Fibroblast of lung (primary cell): ENCODE measurements at places on chromosomes 2 and 18.

GRCh38 chr18:22637787-22638186 is 220.1 kb upstream of the CTAGE1 start:
- no peaks in the 10 kb centered on the region for H3K36me3 ChIP-seq
- DNase-seq = peak; percentile 75
- H3K4me3 ChIP-seq = no peak overlapping the region
- no peaks in the 10 kb centered on the region for H3K27me3 ChIP-seq
- no peak overlapping the region for H3K27ac ChIP-seq

- H3K4me1 ChIP-seq = peaks cover 3% of the 10 kb centered on the region
- no peak overlapping the region for H3K4me3 ChIP-seq
- H3K27ac ChIP-seq = peak overlapping the region; percentile 30
Measured at GRCh38 chr2:236862961-236863728, 222.5 kb upstream of the COPS8 start.

GRCh38 chr2:194819367-194819766 is 837.7 kb upstream of the SLC39A10 start:
- H3K36me3 ChIP-seq = no peaks in the 10 kb centered on the region
- H3K4me1 ChIP-seq = no peaks in the 10 kb centered on the region
- H3K4me3 ChIP-seq = no peak overlapping the region
- H3K27me3 ChIP-seq = no peaks in the 10 kb centered on the region
- no peak for DNase-seq
- H3K27ac ChIP-seq = no peak overlapping the region

DNA sequence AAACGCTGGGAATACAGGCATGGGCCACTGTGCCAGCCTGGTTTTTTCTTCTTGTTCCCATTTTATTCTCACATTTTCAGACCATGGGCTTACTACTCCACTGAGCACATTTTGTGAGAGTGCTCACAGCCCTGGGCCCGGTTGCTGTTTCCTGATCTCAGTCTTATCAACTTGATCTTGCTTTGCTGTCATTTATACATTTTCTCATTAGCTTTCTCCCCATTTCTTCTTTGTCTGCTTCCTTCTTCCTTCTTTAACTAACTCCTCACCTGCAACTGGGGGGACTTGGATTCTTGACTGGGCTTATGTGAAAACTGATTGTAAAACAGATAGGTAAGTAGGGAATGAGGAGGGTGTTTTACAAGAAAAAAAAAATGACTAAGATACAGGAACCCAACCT is 117.3 kb downstream of the PLB1 start:
- DNase-seq = no peak
- no peak overlapping the region for H3K27ac ChIP-seq
- H3K4me3 ChIP-seq = no peak overlapping the region

DNA sequence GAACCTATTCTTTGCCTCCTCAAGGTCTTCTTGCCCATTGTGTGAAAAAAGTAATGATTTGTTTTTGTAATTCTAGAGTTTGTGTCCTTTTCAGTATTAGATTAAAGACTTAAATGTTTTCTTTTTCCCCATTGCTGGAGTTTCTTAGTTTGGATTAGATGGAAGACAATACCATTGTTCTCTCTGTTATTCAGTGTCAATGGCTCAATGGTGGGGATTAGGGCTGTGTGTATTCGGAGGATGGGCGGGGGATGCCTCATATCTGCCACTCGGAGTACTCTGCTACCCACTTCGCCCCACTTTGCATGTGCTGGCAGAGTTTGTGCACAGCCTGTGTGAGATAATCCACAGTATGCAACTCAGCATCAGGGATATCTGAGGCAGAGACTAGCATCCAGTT is 90.1 kb downstream of the KLHL29 start:
- H3K27me3 ChIP-seq = no peaks in the 10 kb centered on the region
- no peak overlapping the region for H3K4me3 ChIP-seq
- no peaks in the 10 kb centered on the region for H3K4me1 ChIP-seq
- H3K27ac ChIP-seq = no peak overlapping the region

DNA sequence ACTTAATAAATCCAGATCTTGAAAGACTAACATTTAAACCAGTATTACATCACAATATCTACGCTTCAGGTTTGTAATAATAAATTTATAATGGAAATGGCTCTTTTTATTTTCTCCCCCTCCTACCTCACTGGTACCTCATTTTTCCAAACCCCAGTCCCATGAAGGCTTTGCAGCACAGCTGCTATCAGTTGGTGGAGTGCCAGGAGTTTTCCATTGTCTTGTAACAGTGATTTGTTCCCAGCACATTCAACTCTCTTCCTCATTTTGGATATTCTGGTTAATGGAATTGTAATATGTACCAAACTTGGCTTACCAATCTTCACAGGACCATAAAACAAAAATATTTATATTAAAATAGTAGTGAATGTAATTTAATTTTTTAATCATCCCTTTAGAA is 91.2 kb downstream of the VRK2 start:
- H3K27me3 ChIP-seq = no peaks in the 10 kb centered on the region
- no peak overlapping the region for H3K4me3 ChIP-seq
- no peak overlapping the region for H3K27ac ChIP-seq
- H3K36me3 ChIP-seq = no peaks in the 10 kb centered on the region
- no peak for DNase-seq

GRCh38 chr2:239724851-239725550 is 300.1 kb downstream of the NDUFA10 start:
- no peak overlapping the region for H3K4me3 ChIP-seq
- H3K27me3 ChIP-seq = no peaks in the 10 kb centered on the region
- no peak for DNase-seq
- H3K4me1 ChIP-seq = no peaks in the 10 kb centered on the region

- peaks cover 3% of the 10 kb centered on the region for H3K4me1 ChIP-seq
- no peaks in the 10 kb centered on the region for H3K36me3 ChIP-seq
- H3K27ac ChIP-seq = no peak overlapping the region
- H3K4me3 ChIP-seq = no peak overlapping the region
- DNase-seq = no peak
Measured at GRCh38 chr2:236865052-236865451, 220.6 kb upstream of the COPS8 start.

- DNase-seq = no peak
- peaks cover 4% of the 10 kb centered on the region for H3K27me3 ChIP-seq
- H3K27ac ChIP-seq = no peak overlapping the region
- H3K4me1 ChIP-seq = no peaks in the 10 kb centered on the region
- H3K4me3 ChIP-seq = no peak overlapping the region
Measured at GRCh38 chr2:100611079-100612029, 48.6 kb downstream of the PDCL3 start.

DNA sequence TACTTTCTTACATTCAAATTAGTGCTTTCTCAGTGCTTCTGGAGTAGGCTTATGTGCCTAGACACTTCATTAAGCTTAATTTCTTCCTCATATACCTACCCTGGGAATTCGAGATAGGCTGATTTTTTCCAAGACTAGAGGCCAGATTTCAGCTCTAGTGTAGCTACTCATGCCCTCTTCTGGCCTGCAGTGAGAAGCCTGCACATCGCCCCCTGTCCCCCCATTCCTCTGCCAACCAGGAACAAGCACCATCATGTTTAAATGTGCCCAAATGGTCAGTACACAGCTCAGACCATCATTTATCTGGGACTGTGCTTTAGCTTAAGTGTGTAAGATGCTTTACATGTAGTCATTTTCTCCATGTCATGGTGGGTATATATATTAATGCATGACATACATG is 1218.8 kb upstream of the LRRTM1 start:
- DNase-seq = no peak
- no peaks in the 10 kb centered on the region for H3K4me1 ChIP-seq
- no peaks in the 10 kb centered on the region for H3K27me3 ChIP-seq
- H3K4me3 ChIP-seq = no peak overlapping the region
- H3K27ac ChIP-seq = no peak overlapping the region
- no peaks in the 10 kb centered on the region for H3K36me3 ChIP-seq

DNA sequence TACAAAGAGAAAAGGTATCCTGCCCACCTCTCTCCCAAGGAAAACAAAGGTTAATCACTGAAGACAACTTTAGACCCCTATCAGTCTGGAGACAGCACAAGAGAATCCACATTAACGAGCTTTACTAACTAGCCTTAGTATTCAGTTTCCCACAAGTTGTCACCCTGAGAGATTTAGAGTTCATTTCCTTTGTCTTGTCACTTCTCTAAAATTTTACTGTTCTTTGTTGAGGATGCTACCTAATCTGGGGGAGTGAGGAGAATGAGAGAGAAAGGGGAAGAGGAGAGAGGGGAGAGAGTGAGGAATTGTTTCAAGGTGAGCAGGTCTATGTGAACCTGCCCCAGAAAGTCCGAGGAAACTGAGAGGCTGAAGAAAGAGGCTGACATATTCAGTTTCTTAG is 28.4 kb downstream of the C2orf76 start:
- H3K27me3 ChIP-seq = no peaks in the 10 kb centered on the region
- DNase-seq = no peak

GRCh38 chr2:234789556-234790325 is 162.1 kb upstream of the SH3BP4 start:
- no peaks in the 10 kb centered on the region for H3K4me1 ChIP-seq
- H3K27ac ChIP-seq = no peak overlapping the region
- no peak for DNase-seq
- H3K36me3 ChIP-seq = no peaks in the 10 kb centered on the region
- peaks cover 4% of the 10 kb centered on the region for H3K27me3 ChIP-seq

GRCh38 chr2:38771632-38772031 is 6.4 kb upstream of the GEMIN6 start:
- no peaks in the 10 kb centered on the region for H3K27me3 ChIP-seq
- DNase-seq = peak; percentile 28
- H3K4me1 ChIP-seq = no peaks in the 10 kb centered on the region
- no peaks in the 10 kb centered on the region for H3K36me3 ChIP-seq
- no peak overlapping the region for H3K27ac ChIP-seq

DNA sequence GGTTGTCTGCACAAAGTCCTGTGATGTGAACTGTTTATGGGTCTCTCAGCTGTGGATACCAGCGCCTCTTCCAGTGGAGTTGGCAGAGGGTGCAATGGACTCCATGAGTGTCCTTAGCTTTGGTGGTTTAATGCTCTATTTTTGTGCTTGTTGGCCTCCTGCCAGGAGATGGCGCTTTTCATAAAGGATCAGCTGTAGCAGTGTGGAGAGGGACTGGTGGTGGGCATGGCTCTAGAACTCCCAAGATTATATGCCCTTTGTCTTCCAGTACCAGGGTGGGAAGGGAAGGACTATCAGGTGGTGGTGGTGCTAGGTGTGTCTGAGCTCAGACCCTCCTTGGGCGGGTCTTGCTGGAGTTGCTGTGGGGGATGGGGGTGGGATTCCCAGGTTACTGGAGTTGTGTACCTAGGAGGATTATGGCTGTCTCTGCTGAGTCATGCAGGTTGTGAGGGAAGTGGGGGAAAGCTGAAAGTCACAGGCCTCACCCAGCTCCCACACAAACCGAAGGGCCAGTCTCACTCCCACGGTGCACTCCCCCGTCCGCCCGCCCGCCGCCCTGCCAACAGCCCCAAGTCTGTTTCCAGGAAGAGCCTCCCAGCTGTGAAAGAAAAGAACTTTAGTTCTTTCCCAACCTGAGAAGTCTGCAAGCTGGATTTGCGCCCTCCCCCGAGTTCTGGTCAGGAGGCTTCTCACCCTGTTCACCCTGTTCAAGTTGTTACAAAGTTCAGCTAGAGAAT is 108.1 kb downstream of the MARCO start:
- H3K27ac ChIP-seq = no peak overlapping the region
- DNase-seq = no peak
- H3K4me3 ChIP-seq = no peak overlapping the region
- no peaks in the 10 kb centered on the region for H3K27me3 ChIP-seq

- H3K27me3 ChIP-seq = no peaks in the 10 kb centered on the region
- DNase-seq = no peak
- no peaks in the 10 kb centered on the region for H3K36me3 ChIP-seq
- no peaks in the 10 kb centered on the region for H3K4me1 ChIP-seq
- no peak overlapping the region for H3K27ac ChIP-seq
Measured at GRCh38 chr18:74479486-74480148, 16.5 kb upstream of the CNDP2 start.

GRCh38 chr18:61842146-61842545 is 50.7 kb downstream of the RNF152 start:
- H3K27me3 ChIP-seq = no peaks in the 10 kb centered on the region
- H3K27ac ChIP-seq = no peak overlapping the region
- no peak for DNase-seq
- H3K36me3 ChIP-seq = no peaks in the 10 kb centered on the region

DNA sequence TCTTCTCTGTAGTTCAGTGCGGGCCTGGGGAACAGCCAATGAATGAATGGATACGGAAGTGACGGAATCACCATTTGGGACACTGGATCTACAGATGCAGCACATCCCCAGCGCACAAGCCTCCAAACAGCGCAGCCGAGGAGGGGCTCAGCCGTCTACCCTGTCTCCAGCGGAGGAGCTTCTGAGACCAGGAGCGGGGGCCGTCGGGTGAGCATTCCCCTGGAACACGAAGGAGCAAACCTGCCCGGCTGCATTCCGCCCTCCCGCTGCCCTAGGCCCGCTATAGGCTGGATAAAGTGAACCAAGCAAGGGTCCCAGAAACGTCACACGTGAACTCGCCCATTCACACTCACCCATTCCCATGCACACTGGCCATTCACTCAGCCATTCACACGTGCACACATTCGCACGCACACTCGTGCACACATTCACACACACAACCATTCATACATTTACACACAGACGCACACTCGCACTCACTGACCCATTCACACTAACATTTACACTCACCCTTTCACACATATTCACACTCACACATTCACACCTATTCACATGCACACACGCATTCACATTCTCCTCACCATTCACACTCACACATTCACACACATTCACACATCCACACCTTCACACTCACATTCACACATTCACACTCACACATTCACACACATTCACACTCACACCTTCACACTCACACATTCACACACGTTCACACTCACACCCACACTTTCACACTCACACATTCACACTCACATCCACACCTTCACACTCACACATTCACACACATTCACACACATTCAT is 63.4 kb downstream of the BIN1 start:
- no peaks in the 10 kb centered on the region for H3K4me1 ChIP-seq
- H3K36me3 ChIP-seq = no peaks in the 10 kb centered on the region
- DNase-seq = no peak
- H3K27ac ChIP-seq = no peak overlapping the region
- no peak overlapping the region for H3K4me3 ChIP-seq

DNA sequence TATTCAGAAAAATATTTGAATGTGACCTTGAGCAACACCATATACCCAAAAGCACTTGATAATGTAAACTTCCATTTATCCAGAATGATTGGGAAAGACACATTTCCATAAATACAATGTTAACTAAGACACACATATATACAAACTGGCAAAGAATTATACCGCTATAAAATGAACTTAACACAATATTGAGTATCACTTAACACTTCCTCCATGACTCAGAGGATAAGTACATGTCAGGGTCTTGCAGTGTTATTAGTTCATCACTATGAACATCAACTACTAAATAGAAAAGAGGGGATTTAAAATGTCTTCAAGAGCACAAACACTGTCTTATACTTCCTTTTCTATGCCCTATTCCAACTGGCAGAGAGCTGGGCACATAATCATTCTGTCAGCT is 18.6 kb downstream of the WDSUB1 start:
- H3K36me3 ChIP-seq = no peaks in the 10 kb centered on the region
- no peak overlapping the region for H3K4me3 ChIP-seq
- H3K27ac ChIP-seq = no peak overlapping the region
- peak; percentile 48 for DNase-seq
